ENCODE measurements at places on chromosomes 1 and 21.
A peak's percentile ranks its signal among the peaks of the same experiment; 100 is the strongest.

DNA sequence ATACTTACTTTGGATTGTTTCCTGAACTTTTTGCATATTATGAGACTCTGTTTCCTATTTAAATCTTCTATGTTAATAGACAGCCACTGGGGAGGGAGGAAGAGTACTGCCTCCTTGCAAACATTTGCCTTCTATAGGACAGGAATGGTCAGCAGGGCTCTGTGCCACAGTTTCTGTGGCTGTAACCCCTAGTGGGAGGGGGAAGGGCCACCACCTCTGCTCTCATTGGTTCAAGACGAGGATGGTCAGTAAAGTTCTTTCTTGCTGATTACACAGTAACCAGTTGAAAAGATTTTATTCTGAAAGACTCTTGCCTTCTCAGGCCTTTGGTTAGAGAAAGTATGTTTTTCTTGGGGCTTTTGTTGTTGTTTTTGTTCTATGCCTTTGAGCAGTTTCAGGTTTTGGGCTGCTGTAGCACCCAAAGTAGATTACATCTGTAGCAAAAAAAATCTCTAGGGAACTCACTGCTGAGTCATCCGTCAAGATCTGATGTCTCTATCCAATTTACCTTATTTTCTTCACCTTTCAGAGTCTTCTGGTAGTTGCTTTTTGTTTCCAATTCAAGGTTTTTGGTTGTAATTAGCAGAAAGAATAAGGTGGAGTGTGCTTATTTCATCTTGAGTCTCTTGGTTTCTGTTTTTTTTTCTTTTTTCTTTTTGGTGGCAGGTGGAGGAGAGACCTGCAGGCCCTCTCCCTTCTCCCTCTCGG, 23.1 kb downstream of the SLC35A3 start:
- DNase-seq = no peak
- H3K4me1 ChIP-seq = no peaks in the 10 kb centered on the region

GRCh38 chr1:54355931-54356679, 50.1 kb downstream of the SSBP3 start:
- H3K4me3 ChIP-seq = no peak overlapping the region
- H3K4me1 ChIP-seq = peaks cover 23% of the 10 kb centered on the region
- 0 out of 2 replicates have a peak, but pooled peaks cover 4% of the 10 kb centered on the region for H3K36me3 ChIP-seq
- DNase-seq = no peak
- H3K27me3 ChIP-seq = no peaks in the 10 kb centered on the region
- 0 out of 2 replicates have a peak overlapping the region, but pooled peaks have one; percentile 5 for H3K27ac ChIP-seq

GRCh38 chr1:169868978-169869377, 24.7 kb downstream of the SCYL3 start:
- no peaks in the 10 kb centered on the region for H3K4me1 ChIP-seq
- DNase-seq = no peak
- peaks cover 2% of the 10 kb centered on the region for H3K36me3 ChIP-seq
- H3K27ac ChIP-seq = no peak overlapping the region
- no peaks in the 10 kb centered on the region for H3K27me3 ChIP-seq

DNA sequence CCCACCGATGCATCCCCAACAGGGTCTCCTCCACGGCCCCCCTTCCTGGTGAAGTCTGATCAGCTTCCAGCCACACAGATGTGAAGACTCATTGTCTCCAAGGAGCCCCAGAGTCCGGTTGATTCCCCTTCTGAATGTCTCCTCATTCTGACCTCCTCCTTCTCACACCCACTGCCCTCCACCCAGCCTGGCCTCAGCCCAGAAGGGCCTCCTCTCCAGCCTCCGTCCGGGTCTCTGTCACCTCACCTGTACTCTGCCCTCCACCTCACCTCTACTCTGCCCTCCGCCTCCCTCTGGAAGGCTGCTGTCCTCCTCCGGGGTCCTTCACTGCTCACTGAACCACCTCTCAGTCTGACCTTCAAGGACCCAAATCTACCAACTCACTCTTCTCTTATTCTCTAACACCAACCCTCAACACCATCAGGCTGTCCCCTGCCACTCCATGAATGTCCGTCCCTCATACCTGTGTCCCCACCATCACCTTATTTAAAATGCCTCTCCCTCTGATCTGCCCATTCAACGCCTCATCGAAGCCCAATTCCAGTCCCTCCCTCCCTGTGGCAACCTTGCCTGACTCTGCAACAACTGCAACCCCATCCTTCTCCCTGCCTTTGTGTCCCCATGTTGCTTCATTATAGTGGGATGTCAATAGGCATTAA, 201.2 kb downstream of the TOMM20 start:
- no peak for DNase-seq
- H3K27ac ChIP-seq = no peak overlapping the region
- no peaks in the 10 kb centered on the region for H3K4me1 ChIP-seq

- no peak for DNase-seq
- no peaks in the 10 kb centered on the region for H3K27me3 ChIP-seq
- no peaks in the 10 kb centered on the region for H3K4me1 ChIP-seq
- H3K27ac ChIP-seq = no peak overlapping the region
- no peaks in the 10 kb centered on the region for H3K36me3 ChIP-seq
These were observed 203.7 kb downstream of the AMY1C start for GRCh38 chr1:103953386-103953785.

GRCh38 chr1:30998171-30998570, 67.3 kb downstream of the PUM1 start:
- H3K4me1 ChIP-seq = no peaks in the 10 kb centered on the region
- no peak for DNase-seq
- H3K27ac ChIP-seq = no peak overlapping the region
- no peak overlapping the region for H3K4me3 ChIP-seq
- H3K27me3 ChIP-seq = no peaks in the 10 kb centered on the region
- peaks cover 19% of the 10 kb centered on the region for H3K36me3 ChIP-seq

GRCh38 chr1:65531972-65532570, 111.6 kb downstream of the LEPR start:
- no peaks in the 10 kb centered on the region for H3K4me1 ChIP-seq
- H3K27me3 ChIP-seq = peaks cover under 1% of the 10 kb centered on the region
- H3K36me3 ChIP-seq = no peaks in the 10 kb centered on the region
- H3K4me3 ChIP-seq = no peak overlapping the region

DNA sequence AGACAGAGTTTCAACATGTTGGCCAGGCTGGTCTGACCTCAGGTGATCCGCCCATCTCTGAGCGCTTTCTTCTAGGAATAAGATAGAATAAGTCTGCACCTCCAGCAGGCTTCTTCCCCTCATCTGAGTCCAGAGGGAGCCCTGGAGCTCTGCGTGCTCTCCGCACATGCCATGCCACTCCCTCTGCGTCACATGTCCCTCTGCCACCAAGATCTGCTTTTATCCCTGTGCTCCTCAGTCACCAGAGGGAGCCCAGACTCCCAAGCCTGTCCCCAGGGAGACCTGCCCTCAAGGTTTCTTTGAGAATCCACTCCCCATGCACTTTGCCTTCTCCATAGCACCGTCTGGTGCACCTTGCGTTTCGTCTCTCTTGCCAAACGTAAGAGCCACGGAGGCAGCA, 213.0 kb downstream of the CAMTA1 start:
- no peak overlapping the region for H3K27ac ChIP-seq
- peaks cover 3% of the 10 kb centered on the region for H3K4me1 ChIP-seq
- H3K4me3 ChIP-seq = no peak overlapping the region

DNA sequence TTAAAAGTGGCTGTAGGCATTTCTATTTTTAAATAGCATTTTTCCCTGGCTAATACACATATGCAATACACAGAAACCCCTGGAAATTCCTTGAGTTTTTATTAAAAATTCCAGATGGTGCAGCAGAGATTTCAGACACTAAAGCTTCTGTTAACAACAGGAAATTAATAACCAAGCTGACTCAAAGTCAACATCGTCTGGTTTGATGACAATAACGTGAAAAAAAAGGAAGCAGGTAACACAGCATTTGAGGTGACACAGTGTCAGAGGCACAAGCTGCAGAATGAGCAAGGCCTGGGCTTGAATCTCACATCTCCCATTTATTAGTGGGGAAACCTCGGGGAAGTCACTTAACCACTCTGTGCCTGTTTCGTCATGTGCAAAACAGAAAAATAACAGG, 64.6 kb upstream of the GJB5 start:
- H3K27ac ChIP-seq = no peak overlapping the region
- no peaks in the 10 kb centered on the region for H3K27me3 ChIP-seq
- H3K4me3 ChIP-seq = no peak overlapping the region
- H3K36me3 ChIP-seq = no peaks in the 10 kb centered on the region
- DNase-seq = no peak
- no peaks in the 10 kb centered on the region for H3K4me1 ChIP-seq

GRCh38 chr21:15023776-15024175, 41.0 kb downstream of the NRIP1 start:
- H3K4me1 ChIP-seq = no peaks in the 10 kb centered on the region
- no peaks in the 10 kb centered on the region for H3K36me3 ChIP-seq
- H3K27ac ChIP-seq = no peak overlapping the region
- no peak for DNase-seq
- H3K4me3 ChIP-seq = no peak overlapping the region

DNA sequence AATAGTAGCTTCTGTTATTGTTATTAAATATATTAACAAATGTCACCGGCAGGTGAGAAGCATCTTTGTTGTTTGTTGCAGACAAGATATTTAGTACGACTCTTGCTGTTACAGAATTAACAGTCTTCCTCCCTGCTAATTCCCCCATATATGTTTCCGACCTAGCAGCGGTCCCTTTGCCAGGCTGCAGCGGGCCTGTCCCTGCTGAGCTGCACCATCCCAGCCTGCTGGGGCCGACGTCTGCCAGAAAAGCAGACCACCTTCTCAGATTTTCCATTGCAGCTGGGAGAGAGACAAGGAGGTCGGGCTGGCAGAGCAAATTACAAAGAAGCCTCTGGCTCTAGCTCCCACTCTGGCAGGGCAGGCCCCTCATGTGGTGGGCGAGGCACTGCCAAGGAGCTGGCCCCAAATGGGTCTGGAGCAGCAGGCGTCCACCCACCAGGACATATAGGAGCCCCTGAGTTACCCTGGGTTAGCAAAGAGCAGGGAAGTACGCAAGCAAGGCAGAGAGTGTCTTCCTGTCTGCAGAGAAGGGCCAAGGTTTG, 142.7 kb downstream of the FOXD2 start:
- H3K27ac ChIP-seq = no peak overlapping the region
- H3K36me3 ChIP-seq = no peaks in the 10 kb centered on the region
- peaks cover 4% of the 10 kb centered on the region for H3K4me1 ChIP-seq

DNA sequence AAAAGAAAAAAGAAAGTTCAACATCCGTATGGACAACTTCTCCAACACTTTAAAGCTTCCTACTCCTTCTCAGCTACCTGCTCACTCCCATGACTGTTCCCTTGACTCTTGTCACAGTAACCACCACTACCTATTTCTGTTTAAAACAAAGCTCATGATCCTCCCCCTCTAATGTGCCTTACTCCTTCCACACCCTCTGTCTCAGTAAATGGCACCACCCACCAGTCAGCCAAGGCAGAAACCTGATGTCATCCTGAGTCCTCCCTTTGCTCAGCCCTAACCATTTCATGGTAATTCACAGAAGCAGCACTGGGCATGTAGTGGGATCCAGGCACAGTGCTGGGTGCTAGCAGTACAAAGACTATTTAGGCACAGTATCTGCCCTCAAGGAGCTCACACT, 63.0 kb upstream of the PPM1J start:
- no peaks in the 10 kb centered on the region for H3K27me3 ChIP-seq
- H3K27ac ChIP-seq = no peak overlapping the region
- no peaks in the 10 kb centered on the region for H3K36me3 ChIP-seq
- no peak overlapping the region for H3K4me3 ChIP-seq

GRCh38 chr1:24317956-24318614, 1.1 kb upstream of the GRHL3 start:
- DNase-seq = no peak
- no peak overlapping the region for H3K4me3 ChIP-seq
- peaks cover 36% of the 10 kb centered on the region for H3K27me3 ChIP-seq
- no peaks in the 10 kb centered on the region for H3K36me3 ChIP-seq
- H3K27ac ChIP-seq = no peak overlapping the region

- H3K27me3 ChIP-seq = no peaks in the 10 kb centered on the region
- DNase-seq = no peak
- no peak overlapping the region for H3K4me3 ChIP-seq
- H3K4me1 ChIP-seq = no peaks in the 10 kb centered on the region
- H3K36me3 ChIP-seq = peaks cover 62% of the 10 kb centered on the region
These were observed 19.3 kb downstream of the TEX38 start for GRCh38 chr1:46690931-46691421.

GRCh38 chr1:179883040-179883744, 1.1 kb downstream of the TOR1AIP1 start:
- H3K27ac ChIP-seq = peak overlapping the region; percentile 93
- DNase-seq = no peak
- no peaks in the 10 kb centered on the region for H3K27me3 ChIP-seq

DNA sequence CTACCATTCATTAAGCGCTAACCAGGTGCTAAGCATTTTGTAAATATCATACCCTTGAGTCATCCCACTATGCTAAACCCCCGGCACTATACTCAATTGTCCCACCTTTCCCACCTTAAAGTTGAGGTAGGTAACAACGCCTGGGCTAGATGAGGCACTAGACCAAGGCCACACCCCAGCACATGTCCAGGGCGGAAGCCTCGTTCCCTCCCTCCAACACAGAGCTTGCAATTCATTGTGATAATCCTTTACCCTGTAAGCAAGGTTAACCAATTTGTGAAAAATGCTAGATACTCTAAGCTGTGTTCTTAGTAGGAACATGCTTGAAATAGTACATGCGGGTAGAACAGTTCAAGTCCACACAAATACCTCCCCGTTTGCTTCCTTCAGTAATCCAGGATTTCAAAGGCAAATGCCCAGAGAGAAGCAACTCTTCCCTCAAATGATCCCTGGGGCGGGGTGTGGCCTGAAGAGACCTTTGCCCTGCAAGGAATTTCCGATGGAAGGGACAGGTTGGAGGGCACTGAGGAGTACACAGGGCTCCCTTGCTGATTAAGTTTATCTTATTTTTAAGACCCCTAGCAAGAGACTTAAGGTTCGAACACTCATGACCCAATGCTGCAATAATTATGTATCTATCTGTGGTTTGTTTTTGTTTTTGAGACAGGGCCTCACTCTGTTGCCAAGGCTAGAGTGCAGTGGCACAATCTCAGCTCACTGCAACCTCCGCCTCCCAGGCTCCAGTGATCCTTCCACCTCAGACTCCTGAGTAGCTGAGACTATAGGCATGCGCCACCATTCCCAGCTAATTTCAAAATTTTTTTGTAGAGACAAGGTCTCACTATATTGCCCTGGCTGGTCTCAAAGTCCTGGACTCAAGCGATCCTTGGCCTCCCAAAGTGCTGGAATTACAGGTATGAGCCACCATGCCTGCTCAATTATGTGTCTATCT, 2.6 kb downstream of the RSPH1 start:
- no peaks in the 10 kb centered on the region for H3K4me1 ChIP-seq
- no peak for DNase-seq
- 0 out of 2 replicates have a peak, but pooled peaks cover 2% of the 10 kb centered on the region for H3K27me3 ChIP-seq
- H3K27ac ChIP-seq = no peak overlapping the region
- H3K4me3 ChIP-seq = no peak overlapping the region
- H3K36me3 ChIP-seq = no peaks in the 10 kb centered on the region

- DNase-seq = no peak
- no peak overlapping the region for H3K4me3 ChIP-seq
- H3K27me3 ChIP-seq = no peaks in the 10 kb centered on the region
- no peak overlapping the region for H3K27ac ChIP-seq
- H3K36me3 ChIP-seq = no peaks in the 10 kb centered on the region
These were observed 35.7 kb downstream of the NEK2 start for GRCh38 chr1:211639475-211640300.

- no peaks in the 10 kb centered on the region for H3K36me3 ChIP-seq
- H3K27ac ChIP-seq = no peak overlapping the region
- H3K27me3 ChIP-seq = no peaks in the 10 kb centered on the region
- no peak overlapping the region for H3K4me3 ChIP-seq
- H3K4me1 ChIP-seq = no peaks in the 10 kb centered on the region
These were observed 72.7 kb upstream of the AK4 start for GRCh38 chr1:65075123-65075976.

- H3K4me3 ChIP-seq = no peak overlapping the region
These were observed 9.5 kb upstream of the DMRTB1 start for GRCh38 chr1:53449693-53450092.
